ENCODE measurements at places on chromosomes 4 and X. TPM values are rescaled to one million over a fixed set of nuclear protein-coding genes. Genes with fewer than 3 reads are reported as not detected.
A peak's percentile ranks its signal among the peaks of the same experiment; 100 is the strongest.

DNA sequence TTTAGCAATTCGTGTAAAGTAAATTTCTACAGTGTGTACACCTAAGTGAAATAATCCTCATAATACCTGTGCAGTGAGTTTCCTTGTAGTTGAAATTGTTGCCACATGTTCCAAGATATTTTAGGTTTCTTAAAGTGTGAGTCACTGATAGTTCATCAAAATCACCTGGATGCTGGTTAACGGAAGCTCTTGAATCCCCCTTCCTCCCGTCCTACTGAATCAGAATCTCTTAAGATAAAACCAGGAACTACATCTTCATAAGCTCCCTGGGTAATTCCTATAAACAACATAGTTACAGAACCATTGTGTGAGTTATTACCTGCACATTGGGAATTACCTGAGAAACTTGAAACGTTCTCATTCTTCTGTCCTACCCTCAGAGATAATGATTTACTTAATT, 197.4 kb upstream of the HS3ST1 start:
- DNase-seq, result no peak

DNA sequence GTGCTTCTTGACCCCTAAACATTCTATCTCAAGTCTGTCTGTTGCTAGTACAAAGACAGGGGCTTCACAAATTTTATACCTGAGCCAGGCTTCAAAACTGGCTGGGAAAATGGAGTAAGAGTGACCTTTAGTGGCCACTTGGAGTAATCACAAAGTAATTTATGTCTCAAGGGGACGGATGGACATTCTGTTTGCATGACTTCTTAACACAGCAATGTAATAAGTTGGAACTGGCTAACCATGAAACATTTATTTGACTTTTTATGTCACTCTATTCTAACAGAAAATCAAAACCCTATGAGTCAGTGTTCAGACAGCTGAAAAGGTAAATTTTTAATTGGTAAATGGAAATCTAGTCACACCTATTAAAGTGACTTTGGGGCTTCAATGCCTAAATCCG, 600.6 kb downstream of the ANKRD50 start:
- no peak for DNase-seq

- DNase-seq, result no peak
Observed at GRCh38 chr4:77159806-77160205, 2.8 kb downstream of the CCNG2 start.

- no peak for DNase-seq
Observed at GRCh38 chr4:101141855-101142254, 205.5 kb downstream of the PPP3CA start.

- no peak for DNase-seq
Observed at GRCh38 chrX:108511721-108512120, 72.1 kb downstream of the COL4A5 start.

- DNase-seq, result no peak
Observed at GRCh38 chrX:134764202-134764785, 106.0 kb upstream of the PLAC1 start.

DNA sequence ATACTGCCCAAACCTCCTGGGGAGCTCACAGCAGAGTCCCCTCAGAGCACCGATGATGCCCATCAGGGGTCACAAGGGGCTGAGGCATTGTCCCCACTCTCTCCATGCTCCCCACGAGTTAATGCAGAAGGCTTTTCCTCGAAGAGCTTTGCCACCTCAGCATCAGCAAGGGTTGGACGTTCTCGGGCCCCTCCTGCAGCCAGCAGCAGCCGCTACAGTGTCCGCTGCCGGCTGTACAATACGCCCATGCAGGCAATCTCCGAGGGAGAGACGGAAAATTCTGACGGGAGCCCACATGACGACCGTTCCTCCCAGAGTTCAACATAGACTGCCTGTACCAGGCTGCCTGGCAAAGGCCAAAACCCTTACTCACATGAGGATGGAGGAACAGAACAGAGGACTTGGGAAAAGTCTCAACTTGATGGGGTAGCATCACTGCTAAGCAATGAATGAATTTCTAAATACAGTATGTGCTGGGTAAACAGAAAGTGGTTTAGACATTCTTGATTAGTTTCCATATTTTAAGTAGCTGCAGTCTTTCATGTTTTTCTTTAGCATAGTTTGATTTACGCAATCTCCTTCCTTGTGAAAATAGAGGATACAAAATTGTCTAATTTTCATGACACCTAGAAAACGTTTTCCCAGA, 5.0 kb upstream of the SCML1 start:
- DNase-seq, result no peak

- DNase-seq, result no peak
Observed at GRCh38 chr4:68216501-68216900, 29.0 kb downstream of the TMPRSS11B start.

DNA sequence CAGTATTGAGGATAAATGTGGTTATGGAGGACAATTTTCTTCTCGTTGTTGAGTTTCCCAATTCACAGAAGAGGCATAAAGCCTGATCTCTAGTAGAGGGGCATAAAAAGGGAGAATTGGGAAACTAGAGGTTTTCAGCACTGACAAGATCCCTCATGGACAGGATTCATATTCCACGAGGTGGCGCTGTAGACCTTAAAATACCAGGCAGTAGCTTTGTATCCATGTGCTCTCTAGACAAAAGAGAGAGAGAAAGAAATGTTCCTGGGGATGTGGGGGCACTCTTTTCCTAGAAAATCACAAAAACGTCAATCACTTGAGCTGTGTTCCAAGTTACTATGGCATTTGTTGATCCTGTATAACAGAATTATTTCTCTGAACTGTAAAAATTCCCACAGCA, 128.3 kb downstream of the MAGEE1 start:
- DNase-seq, result peak; percentile 6

DNA sequence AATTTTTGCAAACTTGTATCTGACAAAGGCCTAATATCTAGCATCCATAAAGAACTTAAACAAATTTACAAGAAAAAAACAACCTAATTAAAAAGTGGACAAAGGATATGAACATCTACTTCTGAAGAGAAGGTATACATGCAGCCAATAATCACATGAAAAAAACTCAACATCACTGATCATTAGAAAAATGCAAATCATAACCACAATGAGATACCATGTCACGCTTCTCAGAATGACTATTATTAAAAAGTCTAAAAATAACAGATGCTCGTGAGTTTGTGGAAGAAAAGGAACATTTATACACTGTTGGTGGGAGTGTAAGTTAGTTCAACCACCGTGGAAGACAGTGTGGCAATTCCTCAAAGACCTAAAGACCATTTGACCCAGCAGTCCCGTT, 24.0 kb downstream of the CEP44 start:
- no peak for DNase-seq

GRCh38 chr4:13877626-13878025, 250.1 kb upstream of the BOD1L1 start:
- DNase-seq, result no peak

DNA sequence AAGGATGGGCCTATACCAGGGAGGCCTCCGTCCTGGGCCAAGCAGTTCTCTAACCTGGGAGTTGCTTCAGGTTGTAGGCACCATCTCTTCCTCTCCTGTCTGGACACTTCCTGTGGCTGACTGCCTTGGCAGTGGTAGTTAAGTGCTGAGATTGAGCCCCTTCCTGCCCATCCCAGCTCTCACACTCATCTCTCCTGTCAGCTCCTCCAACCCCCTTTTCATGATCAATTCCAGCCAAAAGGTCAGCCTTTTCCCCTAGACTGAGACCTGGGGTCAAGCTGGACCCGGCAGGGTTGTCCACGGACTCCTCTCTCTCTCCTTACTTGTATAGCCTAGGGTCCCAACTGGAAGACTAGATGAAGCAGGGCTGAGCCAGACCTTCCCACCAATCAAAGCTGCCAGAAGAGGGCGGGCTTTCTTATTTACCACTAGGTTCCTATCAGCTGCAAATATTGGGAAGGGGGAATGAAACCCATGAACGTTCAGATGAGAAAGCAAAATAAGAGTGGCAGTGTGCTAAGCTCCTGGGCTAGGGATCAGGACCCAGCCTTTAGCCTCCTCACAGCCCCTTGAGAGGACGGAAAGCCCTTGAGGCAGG, 34.5 kb downstream of the KDM5C start:
- DNase-seq, result no peak

DNA sequence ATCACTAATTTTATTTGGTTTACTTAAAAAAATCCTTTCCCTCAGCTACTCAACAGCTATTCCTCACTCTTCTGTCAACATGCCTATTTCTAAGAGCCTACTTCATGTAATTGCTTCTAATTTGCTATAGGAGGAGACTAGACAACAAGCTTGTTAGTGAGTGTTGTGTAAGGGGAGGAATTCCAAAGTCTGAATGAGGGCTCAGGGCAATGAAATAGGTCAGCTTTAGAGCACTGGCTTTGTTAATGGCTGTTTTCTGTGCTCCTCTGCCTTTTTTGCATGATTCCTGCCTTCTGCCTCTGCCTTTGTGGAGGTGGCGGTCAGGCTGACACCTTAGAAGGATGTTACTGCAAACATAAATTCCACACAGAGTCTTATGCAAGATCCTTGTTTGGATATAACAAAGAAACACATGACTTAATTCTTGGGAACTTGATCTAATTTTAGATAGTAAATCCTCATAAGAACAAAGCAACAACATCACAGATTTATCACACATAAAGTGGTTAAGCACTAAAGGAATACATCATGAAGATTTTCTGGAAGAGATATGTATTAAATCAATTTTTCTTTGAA, 15.0 kb upstream of the PAGE1 start:
- DNase-seq, result no peak

Gene ARHGAP10
- total RNA-seq, result 14.5 TPM

Gene UGT2A1
- not detected for total RNA-seq

Gene TCP11X2
- total RNA-seq, result not detected

Gene DCHS2
- total RNA-seq, result 0.43 TPM

Gene PLCXD1
- 19.1 TPM for total RNA-seq

Gene FGFR3
- total RNA-seq, result 46.5 TPM
